Hematopoietic multipotent progenitor cell treated with erythropoietin and hydrocortisone succinate and interleukin-3 and kit ligand, for 4 days (in vitro differentiated cells): ENCODE measurements at places on chromosomes 7 and 10.

DNA sequence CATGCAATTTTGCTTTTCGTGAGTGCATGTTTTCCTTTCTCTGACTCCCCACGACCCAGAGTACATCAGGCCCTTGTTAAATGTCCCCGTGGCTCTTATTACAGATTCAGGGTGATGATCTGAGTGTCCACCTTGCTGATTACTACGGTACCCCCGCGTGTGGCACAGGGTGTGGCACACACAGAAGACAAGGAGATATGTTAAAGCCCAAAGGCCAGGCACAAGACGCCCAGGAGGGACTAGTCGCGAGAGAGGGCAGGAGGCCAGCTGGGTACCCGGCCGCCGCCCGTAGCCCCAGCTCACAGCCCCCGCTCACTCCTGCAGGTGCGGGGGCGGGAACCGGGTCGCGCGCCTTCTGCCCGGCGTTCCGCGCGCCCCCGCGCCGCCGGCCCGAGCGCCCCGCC lies 281 bp upstream of the EXOC6 start:
- DNase-seq: no peak

DNA sequence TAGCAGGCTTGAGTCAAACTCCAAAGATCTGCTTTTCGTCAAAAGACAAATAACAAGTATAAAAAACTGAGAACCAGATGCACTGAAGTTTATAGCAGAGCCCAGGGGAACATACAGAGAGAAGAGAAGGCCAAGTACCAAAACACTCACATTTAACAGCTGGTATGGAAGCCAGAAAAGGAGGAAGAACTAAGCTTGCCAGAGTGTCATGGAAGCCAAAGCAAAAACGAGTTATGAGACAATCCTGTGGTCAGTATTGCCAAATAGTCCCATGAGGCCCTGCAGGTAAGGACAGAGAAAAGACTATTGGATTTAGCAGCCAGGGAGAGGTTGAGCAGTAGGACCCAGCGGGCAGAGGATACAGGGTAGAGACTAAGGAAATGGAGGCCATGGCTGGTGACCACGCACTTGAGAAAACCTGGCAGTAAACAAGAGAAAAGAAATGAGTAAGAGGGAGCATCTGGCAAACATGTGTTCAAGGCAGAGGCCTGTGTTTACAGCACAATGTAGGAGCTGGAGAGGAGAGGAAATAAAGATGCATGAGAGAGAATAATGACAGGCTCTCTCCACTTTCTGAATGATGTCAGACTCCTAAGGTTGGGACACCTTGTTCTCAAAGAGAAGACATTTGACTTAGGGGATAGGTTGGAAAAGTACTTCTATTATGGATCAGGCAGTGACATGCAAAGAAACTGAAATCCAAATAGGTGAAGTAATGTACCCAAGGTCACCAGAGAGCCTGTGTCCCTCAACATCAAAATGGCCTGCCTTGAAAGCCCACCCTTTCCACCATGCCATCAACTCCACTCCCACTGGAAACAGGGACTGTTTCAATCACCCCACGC lies 9.1 kb downstream of the CREB3L2 start:
- DNase-seq: peak; percentile 77

- DNase-seq: no peak
Observed at GRCh38 chr10:356452-356851, 221.2 kb downstream of the ZMYND11 start.

DNA sequence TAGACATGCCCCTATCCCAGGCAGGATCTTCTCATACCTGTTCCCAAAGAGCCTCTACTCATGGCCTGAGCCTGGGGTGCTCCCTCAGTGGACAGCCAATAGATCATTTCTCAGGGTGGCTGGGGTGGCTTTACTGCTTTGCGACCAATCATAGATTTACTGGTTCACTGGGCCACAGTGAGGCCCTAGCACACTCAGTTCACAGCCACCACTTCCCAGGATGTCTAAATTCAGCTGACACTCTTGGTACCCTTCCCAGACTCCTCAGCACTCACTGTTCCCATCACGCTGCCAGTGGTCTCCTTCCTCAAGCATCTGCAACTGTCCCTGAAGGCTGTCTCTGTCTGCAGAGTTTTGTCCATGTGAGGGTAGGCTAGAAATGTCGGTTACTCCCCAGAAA lies 50.6 kb downstream of the ARHGAP22 start:
- DNase-seq: no peak

DNA sequence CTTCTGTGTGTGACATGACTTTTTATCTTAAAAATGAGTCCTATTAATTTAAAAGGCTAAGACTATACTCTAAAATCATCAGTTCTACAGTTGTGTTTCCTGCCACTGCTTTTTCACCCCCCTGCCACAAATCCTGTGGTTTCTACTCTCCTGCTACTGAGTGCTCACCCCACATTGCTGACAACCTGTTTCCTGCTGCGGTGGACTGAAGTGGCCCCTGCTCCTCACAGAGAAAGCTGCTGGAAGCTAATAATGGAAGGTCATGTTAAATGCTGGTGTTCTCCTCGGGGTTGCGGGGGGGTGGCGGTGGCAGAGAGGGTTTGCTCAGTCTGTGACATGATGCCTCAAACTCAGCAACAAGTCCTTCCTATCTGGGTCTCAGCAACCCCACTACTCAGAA lies 113.2 kb upstream of the INHBA start:
- DNase-seq: peak; percentile 92

- no peak for DNase-seq
Observed at GRCh38 chr10:78426181-78426580, 392.5 kb downstream of the RPS24 start.
